GM12891 (cell line): ENCODE measurements at places on chromosomes 5 and 9.

DNA sequence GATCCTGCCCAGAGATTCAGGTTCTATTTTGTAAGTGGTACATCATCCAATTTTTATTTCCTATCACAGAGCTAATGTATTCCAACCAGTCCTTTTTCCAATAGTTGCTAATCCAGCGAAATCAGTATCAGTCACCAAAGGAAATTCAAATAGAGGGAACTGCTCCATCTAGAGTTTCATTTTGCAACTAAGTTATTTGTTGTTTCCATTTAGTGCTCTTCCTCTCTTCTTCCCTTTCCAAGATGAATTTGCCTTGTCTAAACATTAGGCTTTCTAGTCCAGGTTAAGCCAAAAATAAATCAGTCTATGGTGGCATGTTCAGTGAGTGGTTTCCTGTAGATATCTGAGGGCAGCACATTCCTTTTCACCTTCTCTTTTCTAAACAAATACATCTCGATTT, 79.8 kb upstream of the SPATA31D4 start:
- no peak for DNase-seq

- no peak for DNase-seq
Observed at GRCh38 chr5:34996261-34996660, 51.5 kb downstream of the AGXT2 start.

- no peak for DNase-seq
Observed at GRCh38 chr9:19298436-19299000, 68.0 kb downstream of the DENND4C start.

DNA sequence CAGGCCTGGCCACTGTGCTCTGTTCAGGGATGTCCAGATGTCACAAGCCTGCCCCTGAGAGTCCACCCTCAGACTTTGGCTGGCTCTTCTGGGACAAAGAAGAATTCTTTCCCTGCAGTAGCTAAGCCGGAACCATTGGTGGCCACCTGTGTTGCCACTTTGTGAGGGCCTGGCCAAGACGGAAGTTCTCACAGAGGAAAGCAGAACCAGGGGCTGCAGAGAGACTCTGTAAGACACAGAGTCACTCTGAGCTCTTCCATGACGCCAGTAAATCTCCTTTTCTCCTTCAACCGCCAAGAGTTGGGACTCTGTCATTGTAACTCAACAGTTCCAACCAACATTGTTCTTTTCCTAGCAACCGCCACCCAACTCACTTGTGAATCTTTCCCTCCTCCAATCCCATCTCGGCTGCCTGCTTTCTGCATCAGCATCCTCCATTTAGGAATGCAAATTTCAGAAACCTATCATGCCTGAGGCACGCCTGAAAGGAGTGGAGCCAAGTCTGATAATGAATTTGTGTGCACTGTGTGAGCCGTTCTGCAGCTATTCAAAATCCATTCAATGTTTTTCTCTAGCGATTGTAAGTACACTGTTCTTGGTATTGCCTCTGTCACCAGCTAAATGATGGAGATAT, 37.8 kb upstream of the ATP6V1G1 start:
- no peak for DNase-seq

GRCh38 chr5:58503390-58504046, 12.3 kb downstream of the GAPT start:
- no peak for DNase-seq

DNA sequence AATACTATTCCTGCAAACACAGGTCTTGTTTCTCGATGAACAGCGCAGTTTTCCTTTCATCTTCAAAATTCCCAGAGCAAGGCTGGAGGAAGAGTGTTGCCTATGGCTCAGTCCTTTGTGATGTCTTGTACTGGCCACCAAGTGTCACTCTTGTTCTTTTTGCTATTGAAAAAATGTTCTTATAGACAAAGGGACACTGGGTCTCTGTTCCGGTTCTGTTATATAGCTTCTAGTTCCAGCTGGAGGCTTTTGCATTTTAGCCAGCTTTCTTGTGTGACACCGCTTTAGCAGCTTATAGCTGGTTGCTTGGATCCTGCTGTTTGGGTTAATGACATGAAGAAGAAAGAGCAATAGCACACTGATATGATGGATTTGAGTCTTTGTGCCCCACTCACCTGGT, 343.7 kb upstream of the KCNN2 start:
- DNase-seq = no peak

DNA sequence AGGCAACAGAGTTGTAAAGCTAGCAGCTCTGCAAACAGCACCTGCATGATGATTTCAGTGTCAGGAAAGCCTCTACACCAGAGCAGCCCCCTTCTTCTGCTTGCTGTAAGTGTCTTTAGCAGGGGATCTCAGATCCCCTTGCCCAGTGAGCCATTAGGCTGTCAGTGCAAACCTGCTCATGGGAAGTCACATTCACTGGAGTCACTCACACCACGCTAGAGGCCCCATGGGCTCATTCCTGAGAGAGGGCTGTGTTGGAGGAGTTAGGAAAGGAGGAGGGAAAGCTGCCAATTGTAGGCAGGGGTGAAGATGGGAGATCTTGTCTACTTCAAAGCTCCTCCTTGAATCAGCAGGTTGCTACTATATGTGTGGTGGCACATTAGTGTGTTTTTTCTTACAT, 275.2 kb downstream of the SMARCA2 start:
- no peak for DNase-seq

GRCh38 chr5:180604271-180604670, 13.0 kb upstream of the SCGB3A1 start:
- DNase-seq = no peak

DNA sequence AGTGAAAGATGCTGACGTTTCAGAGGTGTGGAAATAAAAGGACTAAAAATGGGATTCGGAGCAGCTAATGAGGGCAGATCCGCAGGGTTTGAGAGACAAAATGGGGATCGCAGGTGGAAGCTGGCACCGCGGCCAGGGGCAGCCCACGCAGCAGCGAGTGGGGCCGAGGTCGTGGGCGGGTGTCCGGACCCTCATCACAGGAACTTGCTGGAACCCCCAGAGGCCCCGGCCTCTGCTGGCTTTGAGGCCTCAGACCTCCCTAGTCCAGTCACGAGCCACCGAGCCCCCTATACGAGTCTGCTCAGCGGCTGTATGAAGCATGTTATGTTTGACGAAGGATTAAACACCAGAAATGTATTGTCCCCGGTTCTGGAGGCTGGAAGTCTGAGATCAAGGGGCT, 45.8 kb upstream of the FCN1 start:
- no peak for DNase-seq
